Cerebellar cortex (tissue), 1 donor: ENCODE measurements at places on chromosomes 5 and 9.

- no peak for DNase-seq
Observed at GRCh38 chr9:109264877-109265587, 55.8 kb downstream of the EPB41L4B start.

DNA sequence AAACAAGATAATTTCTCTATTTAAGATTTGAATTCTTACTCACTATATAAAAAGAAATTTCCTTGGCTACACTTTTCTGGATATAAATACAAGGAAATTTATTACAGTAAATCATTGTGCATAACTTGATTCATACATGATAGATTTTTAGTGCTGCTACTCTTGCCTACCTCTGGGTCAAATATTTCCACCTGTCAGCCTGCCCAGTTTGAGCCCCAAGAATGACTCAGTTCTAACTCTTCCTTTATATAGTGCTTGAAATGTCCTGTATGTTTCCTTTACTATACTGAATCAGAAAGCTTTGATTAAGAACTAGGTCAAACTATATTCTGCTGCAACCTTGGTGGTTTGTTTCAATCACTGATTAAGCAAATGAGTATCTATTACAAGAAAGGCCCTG is 147.4 kb upstream of the FTMT start:
- no peak for DNase-seq

- DNase-seq, result no peak
Observed at GRCh38 chr5:122162100-122162638, 32.8 kb downstream of the ZNF474 start.

DNA sequence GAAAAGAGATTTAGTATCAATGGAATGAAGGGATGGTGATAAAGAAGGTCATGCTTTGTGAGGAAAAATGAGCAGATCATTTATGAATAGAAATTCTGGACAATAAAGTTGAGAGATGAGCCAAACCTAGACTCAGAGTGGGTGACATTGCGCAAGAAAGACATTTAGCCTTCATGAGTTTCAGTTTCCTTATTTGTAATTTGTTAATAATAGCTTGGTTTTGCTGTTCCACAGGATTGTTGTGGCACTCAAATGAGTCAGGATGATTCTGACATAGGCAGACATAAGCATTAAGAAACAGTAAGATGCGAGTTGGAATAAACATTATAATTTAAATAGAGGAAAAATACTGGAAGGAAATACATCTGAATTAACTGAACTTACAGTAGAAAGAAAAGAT is 34.8 kb downstream of the ITGA2 start:
- DNase-seq, result no peak

GRCh38 chr5:167489202-167489601 is 802.2 kb upstream of the WWC1 start:
- DNase-seq, result no peak

GRCh38 chr9:27528886-27529315 is 713 bp downstream of the MOB3B start:
- no peak for DNase-seq

- DNase-seq, result no peak
Observed at GRCh38 chr5:131147258-131147657, 17.8 kb downstream of the HINT1 start.

DNA sequence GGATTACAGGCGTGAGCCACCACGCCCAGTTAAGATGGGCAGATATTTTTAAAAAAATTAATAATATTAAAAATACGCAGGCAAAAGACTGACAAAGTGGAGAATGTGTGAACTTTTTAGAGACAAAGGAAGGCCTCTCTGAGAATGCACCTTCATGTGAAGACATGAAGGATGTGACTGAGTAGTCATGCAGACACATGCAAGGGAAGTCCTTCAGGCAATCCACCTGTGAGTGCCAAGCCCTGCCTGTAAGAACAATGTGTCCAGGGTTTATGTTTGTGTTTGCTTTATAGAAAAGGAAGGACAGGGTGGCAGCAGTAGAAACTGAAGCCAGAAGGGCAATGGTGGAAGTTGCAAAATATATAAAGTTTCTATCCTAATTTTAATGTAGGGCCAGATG is 169.2 kb downstream of the EDIL3 start:
- DNase-seq, result no peak

DNA sequence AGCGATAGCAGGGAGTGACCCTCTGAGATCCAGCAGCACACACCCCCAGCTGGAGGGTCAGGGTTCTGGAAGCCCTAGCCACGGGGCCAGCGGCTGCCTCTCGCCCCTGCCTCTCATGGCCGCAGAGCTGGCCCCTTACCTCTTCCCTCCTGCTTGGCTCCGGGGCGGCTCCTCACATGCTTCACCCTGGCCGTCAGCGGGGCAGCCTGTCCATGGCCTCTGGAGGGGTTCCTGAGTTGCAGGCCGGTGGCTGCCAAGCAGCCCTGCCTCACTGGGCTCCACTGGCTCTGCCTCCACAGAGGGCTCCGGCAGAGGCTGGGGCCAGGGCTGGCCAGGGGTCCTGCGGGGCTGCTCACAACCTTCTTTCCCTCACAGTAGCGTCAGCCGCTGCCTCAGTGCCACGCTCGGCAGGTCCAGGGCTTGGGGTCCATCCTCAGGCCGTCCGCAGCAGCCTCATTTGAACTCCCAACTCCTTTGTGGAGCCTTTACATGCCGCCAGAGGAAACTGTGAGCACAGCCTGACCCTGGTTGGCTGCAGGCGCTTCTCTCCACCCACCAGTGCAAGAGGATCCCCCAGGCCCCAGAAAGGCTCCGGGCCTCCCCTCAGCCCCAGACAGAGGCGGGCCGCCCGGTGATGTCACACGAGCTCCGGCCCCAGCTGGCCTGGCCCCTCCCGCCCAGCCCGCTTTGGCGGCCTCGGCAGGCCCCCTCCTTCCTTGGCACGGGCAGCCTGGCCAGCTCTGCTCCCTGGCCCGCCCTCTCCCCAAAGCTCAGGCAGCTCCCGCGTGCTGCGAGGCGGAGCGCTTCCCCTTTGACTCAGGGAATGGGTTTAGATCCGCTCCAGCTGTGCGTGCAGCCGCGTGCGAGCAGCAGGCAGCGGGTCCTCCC is at the start of gene ANGPTL2:
Gene ANGPTL2, minus strand, starts transcription at position 460 of the 888 bp plus-strand sequence. CDS start 13,904 bp downstream, outside the sequence.
- DNase-seq, result peak; percentile 86

- DNase-seq, result no peak
Observed at GRCh38 chr5:55063220-55063863, 39.1 kb upstream of the GZMA start.

DNA sequence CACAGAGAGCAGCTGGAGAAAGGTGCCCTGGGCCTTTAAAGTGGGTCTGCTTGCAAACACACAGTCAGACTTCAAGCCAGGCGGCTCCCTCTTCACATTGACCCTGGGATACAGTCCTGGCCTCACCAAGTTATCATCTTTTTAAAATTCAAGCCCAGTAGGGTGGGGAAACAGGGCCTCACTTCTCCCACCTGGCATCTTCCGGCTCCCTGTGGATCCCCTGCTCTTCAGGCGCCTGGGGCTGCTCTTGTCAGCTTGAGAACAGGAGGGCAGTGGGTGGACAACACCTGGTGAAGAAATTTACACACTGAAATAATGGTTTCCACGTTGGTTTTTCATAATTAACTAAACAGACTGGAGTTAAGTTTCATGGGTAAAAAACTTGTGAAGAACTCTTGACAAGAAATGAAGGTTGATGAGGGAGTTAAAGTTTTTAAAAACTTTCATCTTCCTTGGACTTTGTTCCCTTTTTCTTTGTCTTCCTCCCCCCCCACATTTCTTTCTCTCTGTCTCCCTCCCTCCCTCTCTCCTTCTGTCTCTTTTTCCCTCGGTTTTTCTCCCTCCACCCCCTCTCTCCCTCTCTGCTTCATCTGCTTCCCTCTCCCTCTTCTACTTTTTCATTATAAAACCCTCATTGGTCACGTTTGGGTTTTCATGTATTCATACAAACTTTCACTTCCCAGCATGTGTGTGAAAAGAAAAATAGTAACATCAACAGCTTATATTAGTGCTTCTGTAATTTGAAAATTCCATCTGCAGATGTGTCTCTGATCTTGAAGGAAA is 219.6 kb downstream of the DMRT2 start:
- DNase-seq, result no peak

DNA sequence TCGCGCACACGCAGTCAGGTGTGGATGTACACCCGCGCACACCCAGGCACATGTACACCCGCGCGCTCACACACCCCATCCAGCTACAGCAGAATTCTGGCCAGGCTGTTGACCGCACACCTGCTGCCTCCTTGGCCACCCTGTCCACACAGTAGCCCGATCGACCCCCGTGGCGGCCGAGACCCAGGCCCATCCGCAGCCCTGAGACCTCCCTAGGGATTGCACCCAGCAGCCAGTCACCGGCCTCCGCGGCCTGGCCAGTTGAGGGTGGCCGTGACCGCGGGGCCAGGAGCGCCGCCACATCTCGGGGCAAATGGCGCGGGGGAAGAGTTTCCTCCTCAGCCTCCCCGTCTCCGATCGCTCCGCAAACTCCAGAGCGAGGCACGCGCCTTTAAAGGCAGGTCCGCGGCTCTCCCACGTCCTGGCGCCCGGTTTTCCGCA is 774 bp upstream of the ADAMTS16 start:
- DNase-seq, result no peak

DNA sequence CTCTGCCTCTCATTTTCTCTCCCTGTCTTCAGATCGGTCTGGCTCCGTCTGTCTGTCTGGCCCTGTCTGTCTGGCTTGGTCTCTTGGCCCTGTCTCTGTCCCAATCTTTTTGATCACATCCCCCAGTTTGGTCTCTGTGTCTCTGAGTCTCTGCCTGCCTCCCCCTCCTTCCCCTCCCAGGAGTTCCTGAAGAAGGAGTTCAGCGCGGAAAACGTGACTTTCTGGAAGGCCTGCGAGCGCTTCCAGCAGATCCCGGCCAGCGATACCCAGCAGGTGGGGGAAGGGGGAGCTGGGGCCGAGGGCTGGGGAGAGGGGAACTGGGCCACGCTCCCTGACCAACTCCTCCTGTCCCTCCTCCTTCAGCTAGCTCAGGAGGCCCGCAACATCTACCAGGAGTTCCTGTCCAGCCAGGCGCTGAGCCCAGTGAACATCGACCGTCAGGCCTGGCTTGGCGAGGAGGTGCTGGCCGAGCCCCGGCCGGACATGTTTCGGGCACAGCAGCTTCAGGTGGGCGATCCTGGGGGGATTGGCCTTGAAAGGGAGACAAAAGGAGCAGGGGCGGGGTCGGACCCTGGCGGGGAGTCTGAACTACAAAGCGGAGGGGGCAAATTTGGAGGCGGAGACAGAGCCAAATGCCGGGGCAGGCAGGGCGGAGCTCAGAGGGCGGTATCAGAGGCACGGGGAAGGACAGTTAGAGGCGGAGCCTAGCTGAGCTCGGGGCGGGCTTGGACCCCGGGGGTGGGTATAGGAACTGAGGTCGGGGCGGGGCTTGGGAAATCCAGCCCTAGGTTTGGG is 9.0 kb downstream of the RGS14 start:
- DNase-seq, result peak; percentile 80

DNA sequence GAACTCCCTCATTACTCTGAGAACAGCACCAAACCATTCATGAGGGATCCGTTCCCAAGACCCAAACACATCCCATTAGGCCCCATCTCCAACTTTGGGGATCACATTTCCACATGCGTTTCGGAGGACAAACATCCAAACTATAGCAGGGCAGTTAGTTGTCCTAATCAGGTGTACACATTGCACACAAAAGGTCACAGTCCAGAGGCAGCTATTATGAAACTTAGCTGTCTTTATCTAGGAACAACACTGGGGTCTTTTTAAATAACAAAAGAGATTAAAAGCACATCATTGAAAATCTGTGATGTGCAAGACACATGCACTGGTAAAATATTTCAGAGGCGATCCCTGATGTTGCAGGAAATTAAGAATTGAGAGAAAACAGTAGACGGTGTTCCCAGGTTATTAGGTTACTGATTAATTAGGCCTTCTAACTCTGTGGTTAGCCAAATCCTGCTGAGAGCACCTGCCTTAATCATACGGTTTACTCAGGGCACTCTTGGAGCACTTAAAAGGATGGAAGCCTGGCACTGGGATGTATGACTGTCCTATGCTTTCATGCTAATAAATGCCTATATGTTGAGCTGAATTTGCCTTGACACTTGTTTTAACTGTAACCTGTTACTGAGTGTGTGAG is 1574.5 kb upstream of the WWC1 start:
- no peak for DNase-seq

DNA sequence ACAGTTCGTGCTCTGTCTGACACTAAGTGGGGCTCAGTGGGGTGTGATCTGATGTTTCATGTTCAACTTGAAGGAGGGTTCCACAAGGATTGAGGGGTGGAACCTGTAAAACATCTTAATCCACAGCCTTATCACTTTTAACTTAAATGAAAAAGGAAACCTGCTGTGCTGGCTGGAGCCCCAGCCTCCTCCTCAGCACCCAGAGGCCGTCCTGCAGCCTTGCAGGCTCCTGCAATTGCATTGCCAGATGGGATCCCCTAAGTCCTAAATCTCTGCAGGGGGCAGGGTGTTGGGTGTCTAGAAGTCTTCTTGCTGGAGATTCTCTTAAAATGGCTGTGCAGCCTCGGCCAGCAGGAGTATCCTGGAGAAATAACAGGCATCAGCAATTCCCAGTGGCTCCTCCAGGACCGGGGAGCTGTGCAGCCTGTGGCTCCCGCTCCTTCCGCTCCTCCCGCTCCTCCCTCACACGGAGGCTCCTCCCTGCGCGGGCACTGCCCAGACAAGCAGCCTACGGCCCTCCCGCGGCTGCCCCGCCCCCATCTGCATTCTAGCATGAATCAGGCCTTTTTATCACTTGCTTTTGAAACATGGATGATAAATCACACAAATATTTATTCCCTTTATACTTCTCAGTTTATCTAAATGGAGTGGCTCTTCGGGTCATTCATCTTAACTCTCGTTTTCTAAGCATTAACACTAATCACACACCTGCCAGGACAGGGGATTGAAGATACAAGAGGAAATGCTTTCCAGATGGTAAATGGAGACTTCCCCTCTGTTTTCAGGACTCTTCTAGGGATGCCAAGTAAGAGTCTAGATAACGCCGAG is 131.0 kb downstream of the ADAMTS16 start:
- DNase-seq, result peak; percentile 81

- peak; percentile 87 for DNase-seq
Observed at GRCh38 chr9:95127249-95128176, 190.0 kb downstream of the FANCC start.

GRCh38 chr9:130698514-130698913 is 4.9 kb downstream of the EXOSC2 start:
- DNase-seq, result no peak

DNA sequence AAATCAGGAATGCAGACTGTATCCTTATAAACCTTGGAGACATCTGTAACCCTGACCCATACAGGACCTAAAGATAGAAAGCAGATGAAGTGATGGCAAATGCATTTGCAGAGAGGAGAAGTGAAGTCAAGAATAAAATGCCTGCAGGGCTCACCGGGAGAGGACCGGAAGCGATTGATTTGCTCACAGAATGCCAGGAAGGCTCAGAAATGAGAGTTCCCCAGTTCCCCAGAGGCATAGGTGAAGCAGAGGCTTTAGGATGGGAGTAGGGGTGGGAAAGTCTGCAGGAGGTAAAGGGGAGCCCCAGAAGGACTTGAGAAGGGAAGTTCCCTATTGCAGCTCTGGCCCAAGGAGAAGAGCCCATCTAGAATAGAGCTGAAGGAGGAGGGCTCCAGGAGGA is 63.9 kb upstream of the TNFAIP8 start:
- no peak for DNase-seq
